ENCODE measurements at places on chromosomes 6 and 20.

- DNase-seq, result no peak
Measured at GRCh38 chr6:89952686-89953085, 58.4 kb downstream of the GJA10 start.

GRCh38 chr6:12102350-12102749 lies 90.2 kb downstream of the HIVEP1 start:
- no peak for DNase-seq

DNA sequence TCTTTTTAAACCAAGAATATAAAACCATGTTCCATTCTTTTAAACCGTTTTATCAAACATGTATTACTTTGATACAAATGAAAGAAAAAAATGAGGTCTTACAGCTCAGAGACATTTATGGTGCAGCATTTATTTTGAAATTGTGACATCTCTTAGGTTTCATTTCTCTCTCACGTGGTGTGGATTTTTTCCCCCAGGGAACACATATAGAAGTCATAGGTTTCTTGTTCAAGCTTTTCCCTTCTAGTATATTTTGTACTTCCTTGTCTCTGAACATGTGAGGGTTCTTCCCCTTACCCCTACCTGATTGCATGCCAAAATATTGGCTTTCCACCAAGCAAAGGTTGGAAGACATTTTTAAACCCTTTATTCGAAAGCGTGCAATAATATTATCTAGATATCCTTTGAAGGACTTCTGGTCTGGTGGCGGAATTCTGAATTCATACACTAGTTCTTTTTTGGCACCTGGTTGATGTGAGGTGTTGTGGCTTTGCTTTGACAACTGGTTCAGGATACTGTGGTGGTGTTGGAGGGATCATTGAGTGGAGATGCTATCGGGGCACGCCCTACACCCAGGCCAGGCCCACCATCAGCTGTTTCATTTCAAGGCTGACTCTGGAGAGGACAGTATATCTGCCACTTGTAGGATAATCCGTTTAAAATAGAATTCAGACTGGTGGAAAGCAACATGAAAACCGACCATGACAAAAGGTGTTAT lies 5.6 kb upstream of the FAM50B start:
- no peak for DNase-seq

DNA sequence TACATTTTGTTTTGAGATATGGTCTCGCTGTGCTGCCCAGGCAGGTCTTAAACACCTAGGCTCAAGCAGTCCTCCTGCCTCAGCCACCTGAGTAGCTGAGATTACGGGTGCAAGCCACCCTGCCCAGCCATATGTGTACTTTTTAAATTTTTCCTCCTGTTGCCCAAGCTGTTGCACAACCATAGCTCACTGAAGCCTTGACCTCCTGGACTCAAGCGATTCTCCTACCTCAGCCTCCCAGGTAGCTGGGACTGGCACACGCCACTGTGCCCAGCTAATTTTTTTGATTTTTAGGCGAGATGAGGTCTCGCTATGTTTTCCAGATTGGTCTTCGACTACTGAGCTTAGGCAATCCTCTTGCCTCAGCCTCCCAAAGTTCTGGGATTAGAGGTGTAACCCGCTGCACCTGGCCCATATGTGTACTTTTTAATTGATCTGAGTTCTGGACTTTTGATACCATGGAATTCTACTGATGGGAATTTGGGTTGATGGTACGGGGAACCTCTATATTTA lies 44.9 kb downstream of the ITCH start:
- DNase-seq, result no peak

- peak; percentile 63 for DNase-seq
Measured at GRCh38 chr20:49286689-49287551, 9.1 kb upstream of the ZNFX1 start.

DNA sequence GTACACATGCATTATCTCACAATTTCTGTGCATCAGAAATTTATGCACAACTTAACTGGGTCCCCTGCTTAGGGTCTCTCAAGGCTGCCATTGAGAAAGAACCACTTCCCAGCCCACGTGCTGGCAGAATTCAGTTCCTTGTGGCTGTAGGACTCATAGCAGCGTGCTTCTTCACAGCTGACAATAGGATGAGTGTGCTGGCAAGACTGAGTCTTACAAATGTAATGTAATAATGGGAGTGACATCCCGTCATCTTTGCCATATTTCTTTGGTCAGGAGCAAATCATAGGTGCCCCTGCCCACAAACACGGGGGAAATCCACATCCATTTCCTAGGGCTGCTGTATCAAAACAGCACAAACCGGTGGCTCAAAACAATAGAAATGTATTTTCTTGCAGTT lies 77.4 kb downstream of the FIG4 start:
- DNase-seq, result peak; percentile 82

DNA sequence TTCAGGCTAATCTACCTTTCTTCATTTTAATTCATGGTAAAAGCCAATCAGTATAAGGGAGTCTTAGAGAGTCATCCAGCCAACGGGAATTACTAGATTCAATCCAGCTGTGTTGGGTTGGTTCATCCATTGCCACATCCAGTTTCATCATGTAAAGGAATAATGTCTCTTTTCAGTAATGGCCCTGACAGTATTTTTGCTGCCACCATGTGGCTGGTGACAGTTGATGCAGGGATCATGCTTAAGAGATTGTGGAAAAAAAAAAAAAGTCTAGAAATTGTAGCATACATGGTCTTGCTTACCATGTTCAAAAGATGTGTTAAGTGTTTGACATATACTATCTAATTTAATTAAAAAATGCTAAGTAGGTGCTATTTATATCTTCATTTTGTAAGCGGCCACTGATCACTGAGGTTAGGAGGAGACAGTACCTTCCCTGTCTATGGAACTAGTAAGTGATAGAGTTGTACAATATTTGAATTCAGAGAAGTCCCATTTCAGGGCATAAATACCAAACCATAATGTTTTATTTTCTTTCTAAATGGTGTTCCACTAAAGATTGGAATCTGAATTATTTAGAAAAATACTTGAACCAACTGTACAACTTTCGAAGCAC lies 135.9 kb downstream of the KHDRBS2 start:
- DNase-seq, result peak; percentile 75

DNA sequence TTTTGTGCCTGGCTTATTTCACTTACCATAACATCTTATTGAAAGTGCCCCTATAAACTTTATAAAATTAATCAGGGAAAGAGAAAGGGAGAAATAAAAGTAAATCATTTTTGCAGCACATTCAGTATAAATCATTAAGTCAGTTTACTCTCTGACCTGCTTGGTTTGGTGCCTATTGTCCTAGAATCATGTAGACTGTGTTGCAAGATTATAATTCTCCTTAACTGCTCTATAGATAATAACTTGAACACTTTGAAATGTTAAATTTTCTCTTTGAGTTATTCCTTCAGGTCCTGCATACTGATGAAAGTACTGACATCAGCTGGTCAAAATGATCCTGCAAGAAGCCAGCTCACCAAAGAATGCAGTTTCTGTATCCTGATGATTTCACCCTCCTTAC lies 969.6 kb upstream of the GJE1 start:
- no peak for DNase-seq

- no peak for DNase-seq
Measured at GRCh38 chr6:98974309-98974708, 26.6 kb upstream of the FBXL4 start.

- peak; percentile 86 for DNase-seq
Measured at GRCh38 chr20:60249436-60249835, 291.2 kb downstream of the CDH26 start.

DNA sequence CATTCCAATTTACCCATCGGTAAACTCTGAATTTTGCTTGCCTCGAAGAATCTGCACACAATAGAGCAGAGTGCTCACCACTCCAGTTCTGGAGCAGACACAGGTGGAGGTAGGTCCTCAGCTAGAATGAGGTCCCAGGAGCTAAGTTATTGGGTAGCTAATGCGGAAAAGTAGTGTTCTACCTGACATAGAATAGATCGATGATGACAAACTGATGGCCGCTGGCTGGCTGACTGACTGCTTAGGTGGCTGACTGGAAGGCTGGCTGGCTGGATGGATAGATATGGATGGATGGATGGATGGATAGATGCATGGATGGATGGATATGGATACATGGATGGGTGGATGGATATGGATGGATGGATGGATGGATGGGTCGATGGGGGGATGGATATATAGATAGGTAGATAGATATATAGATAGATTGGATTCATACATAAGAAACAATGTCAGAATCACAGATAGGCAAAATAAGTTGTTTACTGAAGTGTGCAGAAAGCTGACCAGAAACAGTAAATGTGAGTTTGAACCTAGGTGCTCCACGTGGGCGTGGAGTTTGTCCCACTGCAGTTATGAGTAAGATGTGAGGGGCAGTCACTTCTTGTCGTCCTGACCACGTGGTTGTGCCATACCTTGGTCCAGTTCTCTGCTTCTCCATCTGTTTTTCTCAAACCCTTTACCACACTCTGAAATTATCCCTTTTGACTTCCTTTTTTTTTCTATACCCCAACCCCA lies 62.1 kb downstream of the TBXT start:
- no peak for DNase-seq

DNA sequence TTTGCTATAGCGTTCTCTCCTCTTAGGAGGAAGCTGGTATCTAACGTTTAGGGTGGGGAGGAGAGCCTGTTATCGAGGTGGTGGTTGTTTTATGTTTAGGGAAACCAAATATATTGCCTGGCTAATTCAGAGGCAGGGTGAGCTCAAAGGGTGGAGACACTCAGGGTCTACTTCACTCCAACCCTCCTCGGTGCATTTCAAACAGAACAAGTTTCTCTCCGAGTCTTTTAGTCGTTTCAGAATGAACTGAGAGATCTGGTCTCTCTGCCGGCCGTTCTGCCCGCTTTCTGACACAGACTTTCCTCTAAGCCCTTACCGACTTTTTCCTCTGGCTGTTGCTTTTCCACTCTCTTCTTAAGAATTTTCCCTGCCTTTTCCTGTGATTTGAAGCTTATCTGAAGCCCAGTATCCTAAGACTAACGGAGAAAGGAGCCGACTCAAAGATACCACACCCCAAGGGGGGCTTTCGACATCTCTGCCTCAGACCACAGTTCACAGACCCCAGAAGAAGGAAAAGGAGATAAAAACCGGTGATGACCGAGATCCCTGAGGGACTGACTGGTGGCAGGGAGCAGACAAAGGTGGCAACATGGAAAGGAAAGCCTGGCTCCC lies 865 bp downstream of the STK38 start:
- peak; percentile 55 for DNase-seq

DNA sequence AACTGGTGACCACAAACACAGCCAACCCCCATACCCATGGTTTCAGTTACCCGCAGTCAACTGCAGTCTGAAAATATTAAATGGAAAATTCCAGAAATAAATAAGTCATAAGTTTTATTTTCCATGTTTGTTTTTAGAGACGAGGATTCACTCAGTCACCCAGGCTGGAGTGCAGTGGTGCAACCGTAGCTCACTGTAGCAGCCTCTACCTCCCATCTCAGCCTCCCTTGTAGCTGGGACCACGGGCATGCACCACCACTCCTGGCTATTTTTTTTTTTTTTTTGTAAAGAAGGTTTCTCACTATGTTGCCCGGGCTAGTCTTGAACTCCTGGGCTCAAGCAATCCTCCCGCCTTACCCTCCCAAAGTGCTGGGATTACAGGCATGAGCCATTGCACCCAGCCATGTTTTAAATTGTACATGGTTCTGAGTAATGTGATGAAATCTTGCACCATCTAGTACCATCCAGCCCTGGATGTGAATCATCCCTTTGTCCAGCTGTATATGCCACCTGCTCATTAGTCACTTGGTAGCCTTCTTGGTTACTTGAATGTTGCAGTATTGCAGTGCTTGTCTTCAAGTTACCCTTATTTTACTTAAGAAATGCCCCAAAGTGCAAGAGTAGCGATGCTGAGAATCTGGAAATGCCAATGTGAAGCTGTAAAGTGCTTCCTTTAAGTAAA lies 14.5 kb downstream of the CSNK2A1 start:
- DNase-seq, result peak; percentile 99

GRCh38 chr6:159038914-159039884 lies 5.6 kb downstream of the TAGAP start:
- no peak for DNase-seq

GRCh38 chr6:5937169-5937909 lies 69.4 kb downstream of the NRN1 start:
- DNase-seq, result no peak
